ENCODE measurements at places on chromosomes 6 and 20.

- no peak for DNase-seq
Observed at GRCh38 chr20:6070829-6071695, 17.2 kb upstream of the LRRN4 start.

DNA sequence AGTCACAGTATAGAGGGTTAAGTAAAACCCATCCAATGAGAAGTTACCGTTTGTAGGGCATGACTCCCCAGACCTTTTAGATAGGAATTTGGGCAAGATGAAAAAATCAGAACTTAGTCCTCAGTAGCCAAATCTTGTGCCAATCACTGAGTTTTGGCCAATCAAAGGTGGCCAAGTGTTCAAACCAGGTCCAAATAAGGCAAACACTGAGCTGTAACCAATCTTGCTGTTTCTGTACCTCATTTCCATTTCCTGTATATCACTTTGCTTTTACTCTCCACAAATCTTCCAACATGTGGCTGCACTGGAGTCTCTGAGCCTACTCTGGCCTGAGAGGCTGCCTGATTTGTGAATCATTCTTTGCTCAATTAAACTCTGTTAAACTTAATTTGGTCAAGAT is 81.8 kb upstream of the GPR6 start:
- DNase-seq = no peak

DNA sequence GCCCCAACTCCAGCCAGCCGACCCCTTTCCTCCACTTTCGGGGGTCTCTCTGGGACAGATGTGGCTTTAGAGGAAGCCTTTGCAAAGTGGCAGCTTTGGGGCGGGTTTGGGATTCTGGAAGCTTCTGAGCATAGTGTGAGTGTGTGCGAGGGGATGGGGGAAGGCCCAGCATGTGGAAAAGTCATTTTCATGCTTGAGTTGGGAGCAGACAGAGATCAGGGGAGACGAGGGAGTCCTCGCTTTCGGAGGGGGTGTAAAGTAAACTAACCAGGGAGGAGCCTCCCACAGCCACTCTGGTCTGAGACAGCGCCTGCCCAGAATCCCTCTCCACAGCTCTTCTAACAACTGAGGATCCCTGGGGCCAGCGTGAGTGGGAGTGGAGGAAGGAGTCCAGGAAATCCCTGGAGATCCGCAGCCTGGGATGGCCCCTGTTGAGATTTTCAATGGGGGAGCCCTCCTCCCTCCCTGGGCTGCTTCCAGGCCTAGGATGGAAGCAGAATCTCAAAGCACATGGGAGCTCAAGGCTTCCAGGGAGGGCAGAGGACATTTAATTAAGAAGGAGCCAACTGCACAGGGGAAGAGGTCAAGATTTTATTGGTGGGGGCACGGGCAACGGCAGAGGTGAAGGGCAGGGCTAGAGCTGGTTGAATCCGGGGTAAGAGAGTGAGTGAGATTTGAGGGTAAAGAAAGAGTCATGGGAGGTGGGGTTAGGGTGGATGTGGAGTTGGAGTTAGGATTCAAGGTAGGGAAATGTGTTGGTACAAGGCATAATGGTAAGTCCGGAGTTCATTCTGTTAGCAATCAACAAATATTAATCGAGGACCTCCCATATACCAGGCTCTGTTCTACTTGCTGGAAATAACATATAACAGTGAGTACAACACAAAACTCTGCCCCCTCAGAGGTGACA is 102.3 kb upstream of the FOXP4 start:
- DNase-seq = no peak

- no peak for DNase-seq
Observed at GRCh38 chr6:137870744-137871247, 3.7 kb downstream of the TNFAIP3 start.

- DNase-seq = peak; percentile 76
Observed at GRCh38 chr6:74091136-74091793, 395.3 kb downstream of the CD109 start.

All from OCI-M1 (cell line).